Fibroblast of skin of left quadriceps (primary cell): ENCODE measurements at places on chromosomes 2 and 18.

- no peak for DNase-seq
Measured at GRCh38 chr2:65380255-65380654, 52.1 kb downstream of the SPRED2 start.

DNA sequence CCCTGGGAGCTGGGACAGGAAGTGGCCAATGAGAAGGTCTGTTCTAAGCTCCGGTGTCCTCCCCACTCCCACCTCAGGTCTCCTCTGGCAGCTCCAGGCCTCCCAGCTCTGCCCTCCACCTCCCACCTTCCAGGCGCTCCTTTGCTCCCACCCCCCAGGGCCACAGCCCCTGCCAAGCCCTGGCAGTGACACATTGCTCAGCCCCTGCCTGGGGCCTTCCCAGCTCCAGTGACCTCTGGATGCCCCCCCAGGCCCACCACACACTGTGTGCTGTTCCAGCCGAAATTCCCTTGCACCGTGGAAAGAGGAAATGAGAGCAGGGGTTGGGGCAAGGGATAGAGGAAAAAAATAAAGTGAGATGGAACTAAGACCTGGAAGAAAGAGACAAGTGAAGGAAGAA is 289.6 kb downstream of the CYP26B1 start:
- no peak for DNase-seq

DNA sequence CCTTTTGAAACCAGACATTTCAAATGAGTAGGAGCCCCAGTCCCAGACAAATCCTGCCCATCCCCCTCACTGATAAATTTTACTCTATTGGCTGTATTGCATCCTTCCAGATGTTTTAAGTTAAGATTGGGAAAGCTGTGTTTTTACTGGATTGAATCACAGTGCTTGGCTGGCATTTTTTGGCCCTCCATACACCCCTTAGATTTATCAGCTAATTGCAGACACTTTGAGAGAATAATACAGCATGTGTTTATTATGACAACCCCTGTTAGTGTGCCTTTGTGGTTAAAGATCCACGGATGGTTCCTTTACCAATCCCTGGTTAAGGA is 74.9 kb downstream of the ANTXR1 start:
- DNase-seq: peak; percentile 54

GRCh38 chr2:159362816-159363251 is 76.3 kb upstream of the WDSUB1 start:
- DNase-seq: no peak

GRCh38 chr2:230947908-230948365 is 22.9 kb upstream of the GPR55 start:
- no peak for DNase-seq

GRCh38 chr2:112465382-112465781 is 16.6 kb upstream of the TTL start:
- DNase-seq: no peak

DNA sequence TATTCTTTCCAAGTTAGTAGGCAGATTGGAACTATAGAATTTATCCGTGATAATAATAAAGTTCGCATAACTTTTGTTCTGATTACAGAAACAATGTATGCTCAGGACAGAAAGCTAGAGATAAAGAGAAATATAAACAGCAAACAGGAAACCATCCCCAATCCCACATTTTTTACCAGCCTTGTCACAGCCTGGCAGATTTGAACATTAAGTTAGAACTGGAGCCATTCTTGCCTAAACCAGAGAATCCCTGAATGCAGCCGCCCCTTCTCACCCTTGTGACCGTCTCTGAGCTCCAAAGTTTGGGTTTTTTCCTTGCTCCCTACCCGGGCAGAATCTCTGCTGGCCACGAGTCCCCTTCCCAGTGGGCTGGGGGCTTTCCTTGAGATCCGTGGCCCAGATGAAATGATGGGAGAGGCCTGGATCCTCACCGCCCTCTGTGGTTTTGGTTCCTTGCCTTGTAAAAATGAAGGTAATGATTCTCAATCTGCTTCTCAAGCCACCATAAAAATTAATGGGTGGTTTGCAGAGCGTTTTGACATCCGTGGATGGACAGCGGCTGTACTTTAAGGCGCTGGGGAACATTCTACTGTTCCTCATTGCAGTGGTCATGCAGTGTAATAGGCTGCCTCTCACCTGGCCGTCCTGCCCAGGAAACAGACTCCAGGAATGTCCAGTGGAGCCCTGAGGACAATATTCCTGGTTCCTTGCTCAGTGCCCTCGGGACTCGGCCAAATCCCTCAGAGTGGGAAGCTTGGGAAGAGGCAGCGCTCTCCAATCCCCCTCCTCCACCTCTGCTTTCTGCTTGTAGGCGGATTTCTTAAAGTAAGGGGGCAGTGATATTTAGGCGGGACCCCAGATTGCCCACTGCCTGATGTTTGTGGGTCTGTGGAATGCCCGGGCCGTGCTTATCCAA is 1.6 kb downstream of the SH3BP4 start:
- DNase-seq: no peak

- DNase-seq: no peak
Measured at GRCh38 chr18:70197844-70198243, 7.6 kb downstream of the RTTN start.

DNA sequence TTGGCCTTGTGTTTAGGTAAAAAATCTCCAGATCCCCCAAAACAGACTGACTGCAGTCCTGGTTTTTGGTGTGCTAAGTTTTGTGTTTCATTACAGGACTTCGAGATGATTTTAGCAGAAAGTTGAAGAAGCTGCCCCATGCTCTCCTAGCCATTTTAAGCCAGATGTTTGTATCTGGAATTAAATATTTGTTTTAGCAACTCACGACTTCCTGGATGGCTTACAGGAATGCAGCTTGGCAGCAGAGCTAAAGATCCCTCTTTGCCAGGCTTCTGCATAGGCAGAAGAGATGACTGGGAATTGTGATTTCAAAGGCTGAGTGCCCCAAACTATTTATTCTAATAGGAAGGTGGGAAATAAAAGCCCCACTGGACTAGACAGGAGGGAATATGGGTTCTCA is 31.1 kb downstream of the ONECUT2 start:
- no peak for DNase-seq

- no peak for DNase-seq
Measured at GRCh38 chr2:111116011-111116746, 4.5 kb upstream of the BCL2L11 start.

GRCh38 chr2:47043142-47043890 is 111.8 kb downstream of the STPG4 start:
- DNase-seq: peak; percentile 83

GRCh38 chr2:197113275-197113711 is 186.8 kb upstream of the PGAP1 start:
- no peak for DNase-seq

GRCh38 chr18:74395648-74396154 is 61.4 kb downstream of the DIPK1C start:
- no peak for DNase-seq

- no peak for DNase-seq
Measured at GRCh38 chr2:31254237-31255203, 20.6 kb downstream of the EHD3 start.

DNA sequence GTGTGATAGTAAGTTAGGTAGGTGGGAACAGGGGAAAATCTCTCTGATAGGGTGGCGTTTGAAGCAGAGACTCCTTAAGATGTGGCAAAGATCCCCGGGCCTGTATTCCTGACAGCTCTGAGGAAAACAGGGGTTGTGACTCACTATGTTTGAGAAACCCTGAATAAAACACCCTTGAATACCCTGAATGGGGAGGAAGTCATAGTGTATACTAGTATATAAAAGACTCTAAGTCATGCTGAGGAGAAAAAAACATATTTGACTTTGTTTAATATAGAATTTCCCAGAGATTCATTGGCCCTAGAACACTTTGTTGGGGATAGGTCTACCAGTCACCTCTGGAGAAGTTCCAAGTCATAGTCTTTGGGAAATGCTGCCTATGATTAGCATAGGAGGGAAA is 590.9 kb downstream of the IRS1 start:
- DNase-seq: no peak

DNA sequence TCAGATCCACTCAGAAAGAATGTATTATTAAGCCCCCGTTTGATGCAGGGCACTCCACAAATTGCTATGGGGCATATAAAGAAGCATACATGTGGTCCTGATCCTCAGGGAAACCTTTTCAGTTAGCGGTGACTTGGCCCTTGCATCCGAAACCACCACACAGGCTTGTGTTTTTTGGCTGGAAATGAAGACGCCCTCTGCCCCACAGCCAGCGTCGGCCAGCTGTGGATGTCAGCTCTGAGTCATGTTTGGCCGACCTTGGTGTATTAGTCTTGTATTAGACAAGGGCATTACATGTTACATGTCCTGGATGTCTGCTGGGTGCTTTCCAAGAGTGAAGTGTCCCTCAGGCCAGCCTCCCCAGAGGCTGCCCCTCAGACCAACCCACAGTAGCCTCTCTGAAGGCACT is 107.6 kb upstream of the MAP3K20 start:
- DNase-seq: no peak

- no peak for DNase-seq
Measured at GRCh38 chr2:70303186-70303585, 1.3 kb upstream of the FAM136A start.

DNA sequence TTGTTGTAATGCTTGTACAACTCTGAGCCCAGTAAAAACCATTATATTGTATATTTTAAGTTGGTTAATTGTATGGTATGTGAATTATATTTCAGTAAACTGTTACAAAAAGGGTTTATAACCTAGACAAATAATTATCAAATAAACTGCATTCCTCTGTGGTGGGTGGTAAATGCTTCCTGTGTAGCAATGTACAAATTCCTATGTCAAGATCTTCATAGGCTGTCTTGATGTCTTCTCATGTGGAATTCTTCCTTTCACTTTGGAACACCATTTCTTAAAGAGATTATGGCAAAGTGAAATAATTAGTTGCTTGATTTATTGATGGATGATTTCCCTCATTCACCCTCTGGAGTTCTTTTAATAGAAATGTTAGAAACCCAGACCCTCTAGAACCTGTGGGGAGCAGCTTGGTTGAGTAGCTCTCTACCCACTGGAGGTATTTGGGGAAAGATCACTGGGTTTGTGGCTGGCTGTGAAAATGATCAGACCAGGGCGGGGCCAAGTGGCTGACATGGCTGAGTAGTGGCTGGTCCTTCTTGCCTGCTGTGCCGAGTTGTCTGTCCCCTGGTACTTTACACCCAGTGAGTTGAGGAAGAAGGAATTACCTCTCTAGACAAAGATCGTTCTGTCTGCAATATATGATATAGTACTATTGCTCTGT is 22.4 kb upstream of the MGAT5 start:
- no peak for DNase-seq

- DNase-seq: no peak
Measured at GRCh38 chr18:11162462-11162861, 13.1 kb upstream of the PIEZO2 start.

GRCh38 chr2:157932480-157933159 is 56.5 kb upstream of the ACVR1 start:
- DNase-seq: no peak

GRCh38 chr2:224472137-224472536 is 70.2 kb upstream of the FAM124B start:
- no peak for DNase-seq

GRCh38 chr18:25724121-25724520 is 366.3 kb downstream of the SS18 start:
- DNase-seq: no peak

- no peak for DNase-seq
Measured at GRCh38 chr2:229296536-229296935, 25.4 kb upstream of the PID1 start.

DNA sequence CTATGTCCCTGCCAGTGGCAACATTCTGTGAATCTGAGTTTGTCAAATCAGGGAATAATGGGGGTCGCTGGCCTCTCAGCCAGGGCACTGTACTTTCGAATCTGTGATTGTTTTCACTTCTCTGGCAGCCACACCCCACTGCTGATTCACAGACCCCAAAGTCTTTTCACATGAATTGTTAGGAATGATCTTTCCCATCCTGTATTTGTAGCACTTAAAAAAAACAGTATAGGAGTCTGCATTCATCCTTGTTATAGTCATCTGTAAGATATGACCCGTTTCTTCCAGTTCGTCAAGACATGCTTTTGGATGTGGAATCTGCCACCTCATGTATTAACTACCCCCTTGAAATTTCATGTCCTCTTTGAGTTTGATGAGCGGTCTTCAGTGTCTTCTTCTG is 928 bp downstream of the NAGK start:
- no peak for DNase-seq

GRCh38 chr18:63255435-63255834 is 64.1 kb downstream of the BCL2 start:
- no peak for DNase-seq

GRCh38 chr2:102337012-102337411 is 18.6 kb upstream of the IL18R1 start:
- DNase-seq: no peak

- peak; percentile 89 for DNase-seq
Measured at GRCh38 chr18:69257861-69258458, 142.7 kb upstream of the DOK6 start.

DNA sequence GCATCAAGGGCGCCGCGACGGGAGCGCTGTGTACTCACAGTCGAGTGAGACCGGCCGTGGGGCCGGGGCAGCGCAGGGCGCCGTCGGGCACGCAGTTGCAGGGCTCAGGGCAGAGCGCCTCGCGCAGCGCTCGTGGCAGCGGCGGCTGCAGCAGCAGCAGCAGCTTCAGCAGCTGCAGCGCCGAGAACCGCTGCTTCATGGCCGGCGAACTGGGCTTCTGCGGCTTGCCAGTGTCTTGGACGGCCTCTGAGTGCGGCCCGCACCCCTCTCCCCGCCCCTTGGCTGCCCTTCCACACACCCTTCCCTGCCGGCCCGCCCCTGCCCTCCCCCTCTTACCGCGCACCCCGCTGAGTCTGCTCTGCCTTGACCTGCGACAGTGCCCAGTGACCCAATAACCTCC is at the start of gene LHCGR:
LHCGR (minus strand) TSS at position 252 of the 400 bp plus-strand sequence; CDS start at position 199, 53 bp downstream.
- DNase-seq: no peak

GRCh38 chr18:3035635-3036034 is 22.7 kb upstream of the LPIN2 start:
- DNase-seq: no peak

- DNase-seq: no peak
Measured at GRCh38 chr2:95271381-95271971, 2.8 kb upstream of the PROM2 start.

DNA sequence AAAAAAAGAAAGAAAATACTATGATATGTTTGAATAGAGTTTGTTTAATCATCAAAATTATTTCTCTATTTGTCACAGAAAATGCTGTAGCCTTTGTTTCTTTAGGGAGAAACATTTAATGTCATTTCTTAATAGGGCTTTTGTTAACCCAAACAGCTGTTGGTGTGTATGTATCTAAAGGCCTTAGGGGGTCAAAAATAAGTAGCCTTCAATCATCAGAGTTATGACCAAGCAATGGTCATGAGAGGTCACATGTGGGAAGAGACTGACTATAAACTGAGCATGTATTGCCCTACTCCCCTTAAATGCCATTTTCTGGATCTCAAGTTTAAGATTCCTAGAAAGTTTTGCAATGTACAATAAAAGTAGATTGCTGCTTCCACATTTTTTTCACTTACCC is 22.7 kb downstream of the HNMT start:
- DNase-seq: no peak

GRCh38 chr2:181393472-181393871 is 63.7 kb upstream of the ITGA4 start:
- no peak for DNase-seq
